ENCODE measurements at places on chromosomes 2 and 18.

DNA sequence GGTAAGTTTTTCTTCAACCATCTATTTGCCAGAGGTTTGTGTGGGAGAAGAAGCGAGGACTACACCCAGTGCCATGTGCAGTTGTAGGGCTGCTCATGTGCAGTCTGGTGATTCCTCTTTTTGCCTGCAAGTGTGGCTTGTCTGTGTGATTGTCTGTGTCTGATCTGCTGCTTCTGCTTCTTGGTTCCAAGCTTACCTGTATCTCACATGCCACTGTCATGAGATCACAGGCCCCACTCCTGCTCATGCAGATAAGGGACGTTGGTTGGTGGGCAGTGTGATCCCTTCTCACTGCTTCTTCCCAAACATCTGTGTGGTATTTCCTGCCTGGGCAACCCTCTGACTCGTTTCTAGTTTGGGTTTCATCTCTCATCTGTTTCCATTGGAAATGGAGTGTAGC lies 27.1 kb downstream of the RRM2 start:
- no peak for DNase-seq

DNA sequence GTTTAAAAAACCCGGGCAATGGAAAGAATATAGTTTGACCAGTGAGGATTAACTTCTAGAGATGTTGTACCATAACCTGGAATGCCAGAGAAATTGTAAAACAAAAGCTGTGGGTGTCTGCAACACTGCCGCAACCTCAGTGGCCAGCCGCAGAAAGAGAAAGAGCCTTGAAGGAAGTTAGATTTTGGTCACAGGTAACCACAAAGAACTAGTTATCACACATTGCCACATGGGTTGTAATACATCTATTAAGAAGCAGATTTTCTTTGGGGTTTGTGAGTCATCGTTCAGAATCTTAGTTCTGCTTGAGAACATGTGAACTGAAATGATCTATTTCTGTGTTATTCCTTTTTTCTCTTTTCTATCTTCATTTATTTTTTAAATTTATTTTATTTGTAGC lies 222.9 kb upstream of the AGAP1 start:
- peak; percentile 47 for DNase-seq

GRCh38 chr2:144456680-144457079 lies 63.2 kb downstream of the ZEB2 start:
- no peak for DNase-seq

- DNase-seq: no peak
Measured at GRCh38 chr18:76823587-76824011, 1.2 kb downstream of the ZNF236 start.

All from RPMI8226 (cell line).